ENCODE measurements at places on chromosomes 4 and X. TPM values are rescaled to one million over a fixed set of nuclear protein-coding genes. Genes with fewer than 3 reads are reported as not detected.

F11 gene
- total RNA-seq: not detected

CFAP47 gene
- total RNA-seq: not detected

IL2RG gene
- total RNA-seq: 213 TPM

NR3C2 gene
- 31.6 TPM for total RNA-seq

OCIAD1 gene
- total RNA-seq: 89.9 TPM

PLK4 gene
- total RNA-seq: 2.7 TPM

TAB3 gene
- 25.6 TPM for total RNA-seq

LNX1 gene
- total RNA-seq: not detected

DNA sequence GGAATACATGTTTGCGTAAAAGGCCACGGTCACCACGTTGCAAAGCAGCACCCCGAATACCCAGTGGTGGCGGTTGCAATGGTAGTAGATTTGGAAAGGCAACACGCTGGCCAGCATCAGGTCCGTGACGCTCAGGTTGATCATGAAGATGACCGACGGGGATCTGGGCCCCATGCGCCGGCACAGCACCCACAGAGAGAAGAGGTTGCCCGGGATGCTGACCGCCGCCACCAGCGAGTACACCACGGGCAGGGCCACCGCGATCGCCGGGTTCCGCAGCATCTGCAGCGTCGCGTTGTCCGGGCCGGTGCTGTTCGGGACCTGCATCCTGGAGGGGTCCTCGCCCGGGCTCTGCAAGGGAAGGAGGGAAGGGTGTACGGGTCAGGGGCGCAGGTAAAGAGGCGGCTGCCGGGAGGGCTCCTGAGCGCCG is 13.5 kb upstream of the ASMTL start:
- peaks cover 87% of the 10 kb centered on the region for H3K4me1 ChIP-seq
- no peaks in the 10 kb centered on the region for H3K27me3 ChIP-seq
- no peak for DNase-seq
- H3K36me3 ChIP-seq: peaks cover 34% of the 10 kb centered on the region

DNA sequence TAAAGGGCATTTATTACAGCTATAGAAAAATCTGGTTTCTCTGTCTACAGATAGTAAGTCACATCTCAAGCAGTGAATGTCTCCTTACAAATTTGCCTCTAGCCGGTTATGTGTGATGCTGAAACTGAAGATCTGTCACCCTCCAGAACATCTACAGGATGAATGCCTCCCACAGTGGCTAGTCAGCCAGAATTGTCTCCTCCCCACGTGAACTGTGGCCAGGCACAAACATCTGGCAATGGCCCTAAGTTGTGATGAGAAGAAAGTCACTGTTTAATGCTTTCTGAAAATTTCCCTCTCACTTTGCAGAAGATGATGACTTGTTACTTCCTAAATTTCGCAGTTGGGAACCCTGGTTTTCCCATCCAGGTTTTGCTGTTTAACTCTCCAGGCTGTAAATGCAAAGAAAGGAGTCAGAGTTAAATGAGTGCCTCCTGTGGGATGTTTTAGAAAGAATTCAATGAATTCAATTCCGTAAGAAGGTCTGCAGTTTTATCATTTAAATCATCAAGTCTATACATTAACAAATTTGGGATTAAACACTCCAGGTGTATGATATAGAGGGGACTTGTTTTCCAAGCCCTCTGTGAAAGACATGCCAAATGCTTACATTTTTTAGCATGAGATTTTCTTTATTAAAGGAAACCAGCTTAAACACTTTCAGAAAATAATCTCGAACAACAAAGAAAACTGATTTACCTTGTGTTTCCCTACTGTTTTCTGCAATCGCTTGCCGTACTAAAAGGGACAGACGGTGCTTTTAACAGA is 55.4 kb upstream of the TLR3 start:
- H3K4me3 ChIP-seq: no peak overlapping the region
- DNase-seq: no peak
- H3K36me3 ChIP-seq: no peaks in the 10 kb centered on the region
- H3K27ac ChIP-seq: no peak overlapping the region

DNA sequence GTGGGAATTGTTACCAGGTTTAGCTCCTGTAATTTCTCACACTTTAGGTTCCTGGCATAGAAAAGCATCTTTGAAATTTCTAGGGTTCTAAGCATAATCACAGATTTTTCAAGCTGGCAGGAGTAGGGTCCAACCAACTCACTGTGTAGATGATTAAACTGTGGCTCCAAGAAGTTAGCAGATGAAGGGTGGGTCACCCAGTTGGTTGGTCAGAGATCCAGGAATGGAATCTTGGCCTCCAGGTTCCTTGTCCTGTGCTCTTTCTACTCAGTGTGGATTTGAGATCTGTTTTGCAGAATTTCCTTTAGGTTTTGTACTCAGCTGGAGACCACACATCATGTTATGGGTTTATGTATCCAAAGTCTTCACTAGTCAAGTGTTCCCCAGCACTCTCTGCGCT is 90.3 kb upstream of the MAML3 start:
- H3K4me3 ChIP-seq: no peak overlapping the region
- H3K36me3 ChIP-seq: no peaks in the 10 kb centered on the region
- no peak for DNase-seq

DNA sequence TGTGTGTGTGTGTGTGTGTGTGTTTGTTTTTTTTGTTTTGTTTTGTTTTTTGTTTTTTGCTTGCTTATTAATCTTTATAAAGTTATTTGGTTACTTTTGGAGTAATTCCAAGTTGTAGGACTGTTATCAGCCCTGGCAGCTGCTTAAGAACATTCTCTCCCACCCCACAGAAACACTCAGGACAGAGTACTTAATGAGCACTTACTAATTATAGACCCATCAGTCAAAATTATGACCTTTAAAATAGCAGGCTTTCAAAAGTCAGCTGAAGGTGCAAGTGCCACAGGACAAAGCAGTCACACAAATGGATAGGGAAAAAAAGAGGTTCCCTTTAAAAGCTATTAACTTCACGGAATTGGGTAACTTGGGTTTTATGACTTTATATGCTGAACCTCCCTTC is 69.0 kb downstream of the BEND2 start:
- no peak for DNase-seq
- H3K27ac ChIP-seq: no peak overlapping the region
- H3K27me3 ChIP-seq: no peaks in the 10 kb centered on the region

GRCh38 chr4:163279713-163280112 is 52.7 kb downstream of the NPY1R start:
- H3K27ac ChIP-seq: no peak overlapping the region
- no peak overlapping the region for H3K4me3 ChIP-seq
- H3K27me3 ChIP-seq: no peaks in the 10 kb centered on the region
- no peaks in the 10 kb centered on the region for H3K4me1 ChIP-seq

DNA sequence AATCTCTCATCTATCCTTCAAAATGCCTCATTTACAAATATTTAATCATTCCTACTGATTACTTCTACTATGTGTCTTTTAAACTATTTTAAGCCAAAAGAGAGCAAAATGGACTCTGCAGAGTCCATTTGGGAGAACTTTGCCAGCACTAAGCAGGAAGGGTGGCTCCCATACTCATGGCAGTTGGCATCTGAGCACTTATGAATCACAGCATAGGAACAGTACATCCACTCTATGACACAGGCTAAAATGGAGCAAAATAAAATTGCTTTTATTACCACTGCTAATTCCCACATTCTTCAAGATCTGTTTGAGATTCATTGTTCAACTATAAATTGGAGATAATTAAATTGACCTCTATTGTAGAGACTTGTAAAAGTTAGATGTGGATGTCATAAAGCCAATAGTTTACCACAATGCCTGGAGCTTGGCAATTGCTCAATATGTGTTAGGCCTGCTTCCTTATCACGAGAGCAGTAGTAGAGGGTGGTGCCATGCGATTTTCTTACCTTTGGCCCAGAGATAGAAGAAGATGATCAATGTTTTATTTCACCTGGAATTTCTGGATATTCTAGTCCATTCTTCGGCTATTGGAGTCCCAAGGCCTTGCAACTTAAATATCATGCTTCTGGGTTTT is 19.1 kb downstream of the HPGD start:
- H3K27me3 ChIP-seq: no peaks in the 10 kb centered on the region
- no peaks in the 10 kb centered on the region for H3K4me1 ChIP-seq
- no peak overlapping the region for H3K4me3 ChIP-seq
- H3K36me3 ChIP-seq: no peaks in the 10 kb centered on the region
- no peak for DNase-seq

DNA sequence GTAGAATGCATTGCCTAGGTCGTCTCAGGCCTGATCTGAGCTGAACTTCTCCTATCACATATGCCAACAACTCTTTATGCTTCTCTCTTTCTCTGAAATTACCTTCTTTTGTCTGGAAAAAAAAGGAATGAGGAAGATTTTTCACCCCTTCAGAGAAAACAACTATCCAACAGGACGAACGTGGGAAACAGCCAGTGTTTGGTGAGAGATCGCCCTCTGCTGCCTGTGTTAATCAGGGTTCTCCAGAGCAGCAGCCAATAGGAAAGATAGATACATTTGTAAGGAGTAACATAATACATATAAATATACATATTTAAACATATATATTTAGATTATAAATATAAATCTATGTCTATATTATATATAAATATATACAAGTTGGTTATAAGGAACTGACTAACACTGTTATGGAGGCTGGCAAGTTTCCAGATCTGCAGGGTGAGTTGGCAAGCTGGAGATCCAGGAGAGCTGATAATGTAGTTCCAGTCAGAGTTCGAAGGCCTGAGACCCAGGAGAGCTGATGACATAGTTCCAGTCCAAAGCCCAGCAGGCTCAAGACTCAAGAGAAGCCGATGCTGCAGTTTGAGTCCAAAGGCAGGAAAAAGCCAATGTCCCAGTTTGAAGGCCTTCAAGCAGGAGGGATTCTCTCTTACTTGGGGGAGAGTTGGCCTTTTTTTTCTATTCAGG is 13.3 kb downstream of the CETN2 start:
- no peaks in the 10 kb centered on the region for H3K27me3 ChIP-seq
- no peak overlapping the region for H3K4me3 ChIP-seq
- no peak for DNase-seq
- H3K36me3 ChIP-seq: no peaks in the 10 kb centered on the region
- no peaks in the 10 kb centered on the region for H3K4me1 ChIP-seq

DNA sequence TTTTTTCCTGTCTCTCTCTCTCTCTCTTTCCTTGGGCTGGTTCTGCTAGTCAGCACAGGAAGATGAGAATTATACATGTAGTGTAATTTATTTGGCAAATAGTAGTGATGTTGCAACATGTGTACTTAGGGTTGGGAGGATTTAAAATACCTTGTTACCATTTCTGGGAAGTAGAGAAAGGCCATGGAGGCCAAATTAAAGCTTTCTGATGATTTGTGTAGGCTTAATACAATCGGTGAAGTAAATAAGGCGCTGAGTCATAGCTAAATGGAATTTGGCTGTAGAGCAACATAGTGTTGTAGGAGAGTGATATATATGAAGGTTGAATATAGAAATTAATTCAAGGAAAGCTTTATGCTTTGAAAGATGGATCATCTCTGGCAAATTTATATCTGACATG is 295.3 kb downstream of the GRID2 start:
- no peaks in the 10 kb centered on the region for H3K27me3 ChIP-seq
- H3K4me1 ChIP-seq: no peaks in the 10 kb centered on the region
- H3K4me3 ChIP-seq: no peak overlapping the region
- DNase-seq: no peak
- H3K27ac ChIP-seq: no peak overlapping the region

DNA sequence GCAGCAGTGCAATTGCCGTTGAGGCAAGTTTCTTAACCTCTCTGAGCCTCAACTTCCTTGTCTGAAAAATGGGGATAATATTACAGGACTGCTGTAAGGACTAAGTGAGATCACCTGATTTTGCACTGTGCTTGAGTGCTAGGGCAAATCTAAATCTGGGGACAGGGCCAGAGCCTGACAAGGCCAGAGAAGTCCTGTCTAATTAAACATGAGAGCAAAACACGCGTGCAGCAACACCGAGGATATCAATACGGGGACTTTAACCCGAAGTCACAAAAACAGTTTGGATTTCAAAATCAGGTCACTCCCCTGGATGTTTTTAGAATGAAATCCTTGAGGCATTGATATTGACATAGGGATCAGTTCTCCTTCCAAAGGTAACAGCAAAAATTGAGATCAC is 5.7 kb upstream of the GJB1 start:
- no peak for DNase-seq
- H3K4me1 ChIP-seq: no peaks in the 10 kb centered on the region
- H3K36me3 ChIP-seq: no peaks in the 10 kb centered on the region
- H3K27ac ChIP-seq: no peak overlapping the region

GRCh38 chrX:96906741-96907140 is 23.0 kb downstream of the RPA4 start:
- DNase-seq: no peak
- H3K27me3 ChIP-seq: no peaks in the 10 kb centered on the region
- H3K4me1 ChIP-seq: no peaks in the 10 kb centered on the region
- H3K27ac ChIP-seq: no peak overlapping the region
- no peak overlapping the region for H3K4me3 ChIP-seq
- no peaks in the 10 kb centered on the region for H3K36me3 ChIP-seq

DNA sequence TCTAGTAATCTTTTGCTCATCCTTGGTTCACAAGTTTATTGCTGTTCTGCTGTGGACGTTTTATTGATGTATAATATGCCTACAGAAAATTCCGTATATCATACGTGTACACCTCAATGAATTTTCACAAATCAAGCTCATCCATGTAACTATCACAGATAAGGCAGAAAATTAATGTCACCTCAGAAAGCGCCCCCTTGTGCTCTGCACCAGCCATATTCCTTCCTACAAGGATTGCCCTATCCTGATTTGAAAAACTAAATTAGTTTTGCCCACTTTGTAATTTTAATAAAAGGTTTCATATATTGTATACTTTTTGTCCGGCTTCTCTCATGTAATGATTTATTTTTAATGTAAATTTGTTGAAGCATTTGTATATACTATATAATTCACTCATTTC is 390.8 kb downstream of the ADGRL3 start:
- no peak overlapping the region for H3K27ac ChIP-seq
- no peak overlapping the region for H3K4me3 ChIP-seq
- H3K27me3 ChIP-seq: no peaks in the 10 kb centered on the region
- H3K4me1 ChIP-seq: no peaks in the 10 kb centered on the region
- no peak for DNase-seq

DNA sequence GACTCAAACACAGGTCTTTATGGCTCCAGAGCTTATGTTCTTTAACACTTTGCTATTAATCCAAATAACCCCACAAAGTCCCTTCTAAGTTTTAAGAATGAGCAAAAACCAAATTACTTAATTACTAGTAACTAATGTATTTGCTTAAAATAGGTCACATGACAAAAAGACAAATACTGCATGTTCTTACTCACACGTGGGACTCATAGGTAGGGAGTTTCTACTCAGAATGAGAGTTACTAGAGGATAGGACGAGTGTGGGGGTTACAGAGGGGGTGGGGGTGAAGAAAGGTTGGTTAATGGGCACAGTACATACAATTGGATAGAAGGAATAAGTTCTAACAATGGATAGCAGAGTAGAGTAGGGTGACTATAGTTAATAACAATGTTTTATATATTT is 5.8 kb downstream of the RPS6KA3 start:
- DNase-seq: no peak
- H3K27ac ChIP-seq: peak overlapping the region; percentile 10
- H3K36me3 ChIP-seq: peaks cover 2% of the 10 kb centered on the region
- no peak overlapping the region for H3K4me3 ChIP-seq
- H3K27me3 ChIP-seq: no peaks in the 10 kb centered on the region
- peaks cover under 1% of the 10 kb centered on the region for H3K4me1 ChIP-seq

Measured in CD4-positive, alpha-beta T cell (primary cell).